ENCODE measurements at places on chromosomes 4 and X. TPM values are rescaled to one million over a fixed set of nuclear protein-coding genes. Genes with fewer than 3 reads are reported as not detected.

Gene RAI2
- polyA plus RNA-seq = 40.1 TPM

Gene DCUN1D4
- polyA plus RNA-seq = 15.4 TPM

DNA sequence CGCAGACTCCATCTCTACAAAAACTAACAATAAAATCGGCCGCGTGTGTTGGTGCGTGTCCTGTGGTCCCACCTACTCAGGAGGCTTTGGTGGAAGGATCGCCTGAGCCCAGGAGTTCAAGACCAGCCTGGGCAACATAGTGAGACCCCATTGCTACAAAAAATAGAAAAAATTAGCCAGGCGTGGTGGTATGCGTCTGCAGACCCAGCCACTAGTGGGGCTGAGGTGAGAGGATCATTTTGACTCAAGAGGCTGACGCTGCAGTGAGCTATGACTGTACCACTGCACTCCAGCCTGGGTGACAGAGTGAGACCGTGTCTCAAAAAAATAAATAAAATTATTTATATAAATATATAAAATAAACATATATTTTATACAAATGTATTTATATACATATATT, 22.3 kb downstream of the ASMTL start:
- no peak for DNase-seq

DNA sequence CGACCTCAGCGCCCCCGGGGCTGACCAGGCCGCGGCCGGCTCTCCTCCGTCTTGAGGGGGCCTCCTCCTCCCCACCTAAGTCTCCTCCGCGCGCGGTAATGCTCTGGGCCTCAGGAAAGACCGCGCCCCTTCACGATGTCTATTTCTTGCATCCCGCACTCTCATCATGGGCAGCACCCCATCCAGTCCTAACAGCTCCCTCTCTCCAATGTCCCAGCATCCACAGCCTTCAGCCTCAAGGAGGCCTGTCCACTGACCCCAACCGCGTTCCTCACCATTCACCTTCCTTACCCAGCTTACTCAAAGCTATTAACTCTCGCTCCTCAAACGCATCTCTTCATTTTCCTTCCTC, 77.5 kb downstream of the MAGED4 start:
- DNase-seq = no peak

DNA sequence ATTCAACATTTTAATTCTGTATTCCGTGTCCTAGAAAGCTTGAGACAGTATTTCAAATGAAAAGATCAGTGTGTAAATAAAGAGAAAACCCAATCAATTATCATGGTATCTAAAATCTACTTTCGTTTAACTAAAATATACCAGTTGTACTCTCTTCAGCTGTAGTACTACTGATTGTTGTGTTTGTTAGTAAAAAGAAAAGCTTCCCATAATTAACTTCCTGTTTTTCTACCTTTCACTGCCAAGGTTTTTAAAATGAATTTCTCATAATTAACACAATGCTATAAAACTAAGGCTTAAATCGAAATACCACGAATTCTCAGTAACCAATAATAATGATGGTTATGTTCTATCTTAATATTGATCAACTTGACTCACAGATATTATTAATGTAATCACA, 37.4 kb downstream of the PPP3CA start:
- DNase-seq = no peak

DNA sequence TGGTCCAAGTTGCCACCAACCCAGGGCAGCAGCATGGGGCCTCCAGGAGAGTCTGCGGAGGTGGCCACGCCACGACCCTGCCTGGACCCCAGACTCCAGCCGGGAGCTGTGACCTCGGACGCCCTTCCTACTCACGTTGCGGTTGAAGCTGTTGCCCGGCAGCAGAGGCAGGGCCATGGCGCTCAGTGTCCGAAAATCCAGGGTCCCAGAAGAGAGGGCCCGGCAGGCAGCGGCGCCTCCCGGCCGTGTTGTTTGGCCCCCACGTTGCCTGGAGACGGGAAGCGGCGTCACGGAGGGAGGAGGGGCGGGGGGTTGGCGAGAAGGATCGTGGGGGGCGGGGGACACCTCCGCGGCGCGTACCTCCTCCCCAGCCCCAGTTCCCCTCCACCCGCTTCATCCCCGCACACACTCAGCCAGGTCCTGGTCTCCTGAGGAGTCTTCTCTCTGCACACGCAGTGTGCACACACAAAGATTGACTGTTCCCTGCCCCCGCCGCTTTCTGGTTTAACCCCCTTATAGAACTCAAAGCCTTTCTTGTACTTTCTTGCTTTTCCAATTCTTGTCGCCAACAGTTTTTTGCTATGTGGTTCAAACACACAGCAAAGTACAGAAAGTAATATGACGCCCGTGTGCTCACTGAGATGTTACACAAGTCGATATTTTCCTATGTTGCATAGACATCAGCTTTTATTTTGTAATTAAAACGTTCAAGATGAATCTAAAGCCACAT, at the start of gene EFHC2:
Gene EFHC2 (minus strand): TSS at position 261 of the 730 bp plus-strand sequence. CDS start 84 bp downstream, at position 177.
- DNase-seq = peak; percentile 47
